CD4-positive, alpha-beta T cell treated with Interleukin-4 for 1 hour (primary cell): ENCODE measurements at places on chromosomes 1 and 21.

DNA sequence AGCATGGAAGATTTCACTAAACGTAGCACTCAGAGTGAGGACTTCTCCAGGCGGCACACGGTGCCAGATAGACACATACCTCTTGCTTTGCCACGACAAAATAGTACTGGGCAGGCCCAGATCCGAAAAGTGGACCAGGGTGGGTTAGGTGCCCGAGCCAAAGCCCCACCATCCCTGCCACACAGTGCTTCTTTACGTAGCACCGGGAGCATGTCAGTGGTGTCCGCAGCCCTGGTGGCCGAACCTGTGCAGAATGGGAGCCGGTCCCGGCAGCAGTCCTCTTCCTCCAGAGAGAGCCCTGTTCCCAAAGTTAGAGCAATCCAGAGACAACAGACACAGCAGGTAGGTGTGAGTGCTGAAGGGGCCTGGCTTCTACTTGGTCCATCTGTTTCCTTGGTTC, 38.6 kb downstream of the CLEC20A start:
- no peak for DNase-seq

DNA sequence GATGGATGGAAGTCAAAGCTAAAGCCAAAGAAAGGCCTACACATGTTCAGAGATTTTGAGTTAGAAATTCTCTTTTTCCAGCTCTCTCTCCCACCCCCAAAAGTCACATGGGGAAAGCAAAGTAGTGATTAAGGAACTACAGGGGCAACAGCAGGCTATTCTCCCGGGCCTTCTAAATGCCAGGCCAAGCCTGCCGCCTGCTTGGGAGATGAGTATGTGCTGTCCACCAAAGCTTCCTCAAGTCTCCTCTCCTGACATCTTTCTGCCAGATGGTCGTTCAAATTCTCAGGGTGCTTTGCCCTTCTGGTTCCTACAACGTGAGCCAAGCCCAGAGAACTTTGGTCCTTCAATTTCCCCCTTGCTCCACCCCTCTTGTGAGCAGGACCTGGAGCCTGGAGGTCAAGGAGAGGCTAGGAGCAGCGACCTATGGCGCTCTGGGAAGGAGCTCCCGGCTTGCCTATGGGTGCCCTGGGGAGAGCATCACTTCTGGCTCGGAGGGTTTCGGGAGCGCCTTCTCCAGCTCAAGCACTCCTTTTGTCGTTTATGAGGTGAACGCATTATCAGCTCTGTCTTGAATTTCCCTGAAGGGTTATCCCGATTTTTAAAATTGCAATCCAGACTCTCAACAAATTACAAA, 4.4 kb upstream of the PRRX1 start:
- no peak for DNase-seq

- no peak for DNase-seq
Observed at GRCh38 chr1:192877283-192877886, 68.5 kb downstream of the RGS2 start.

DNA sequence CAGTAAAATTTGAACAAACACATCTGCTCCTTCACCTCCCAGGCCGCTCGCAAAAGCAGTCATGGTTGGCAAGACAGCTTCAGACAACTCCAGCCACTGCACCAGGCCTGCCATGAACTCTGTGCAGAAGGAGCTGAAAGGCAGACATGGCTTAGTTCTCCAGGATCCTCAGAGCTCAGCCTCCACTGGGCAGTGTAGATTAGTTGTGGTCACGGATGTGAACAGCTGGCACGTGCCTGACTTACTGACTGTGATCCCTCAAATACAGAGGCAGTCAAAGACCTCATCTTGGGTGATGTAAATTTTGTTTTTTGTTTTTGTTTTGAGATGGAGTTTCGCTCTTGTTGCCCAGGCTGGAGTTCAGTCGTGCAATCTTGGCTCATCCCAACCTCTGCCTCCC, 28.4 kb downstream of the TMCO4 start:
- no peak for DNase-seq

DNA sequence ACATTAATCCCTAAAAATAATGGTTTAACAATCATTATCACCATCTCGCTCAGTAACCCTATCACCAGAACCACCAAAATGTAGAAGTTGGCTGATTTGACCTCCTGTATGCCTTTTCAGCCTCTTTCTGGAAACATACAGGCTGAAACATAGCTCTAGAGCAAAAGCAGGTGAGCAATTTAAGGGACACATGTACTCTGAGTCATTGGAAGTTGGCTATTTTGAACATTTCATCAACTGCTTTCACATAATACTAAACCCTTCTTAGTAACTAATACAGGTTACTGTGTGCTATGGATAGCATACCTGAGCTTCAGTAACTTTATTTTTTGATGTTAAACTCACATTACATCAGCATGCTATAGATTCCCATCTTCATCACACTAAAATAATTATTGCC, 19.8 kb upstream of the DDAH1 start:
- no peak for DNase-seq

GRCh38 chr21:27569091-27569490, 602.2 kb upstream of the ADAMTS5 start:
- DNase-seq, result no peak
